Panc1 (cell line): ENCODE measurements at places on chromosomes 11 and 22.

DNA sequence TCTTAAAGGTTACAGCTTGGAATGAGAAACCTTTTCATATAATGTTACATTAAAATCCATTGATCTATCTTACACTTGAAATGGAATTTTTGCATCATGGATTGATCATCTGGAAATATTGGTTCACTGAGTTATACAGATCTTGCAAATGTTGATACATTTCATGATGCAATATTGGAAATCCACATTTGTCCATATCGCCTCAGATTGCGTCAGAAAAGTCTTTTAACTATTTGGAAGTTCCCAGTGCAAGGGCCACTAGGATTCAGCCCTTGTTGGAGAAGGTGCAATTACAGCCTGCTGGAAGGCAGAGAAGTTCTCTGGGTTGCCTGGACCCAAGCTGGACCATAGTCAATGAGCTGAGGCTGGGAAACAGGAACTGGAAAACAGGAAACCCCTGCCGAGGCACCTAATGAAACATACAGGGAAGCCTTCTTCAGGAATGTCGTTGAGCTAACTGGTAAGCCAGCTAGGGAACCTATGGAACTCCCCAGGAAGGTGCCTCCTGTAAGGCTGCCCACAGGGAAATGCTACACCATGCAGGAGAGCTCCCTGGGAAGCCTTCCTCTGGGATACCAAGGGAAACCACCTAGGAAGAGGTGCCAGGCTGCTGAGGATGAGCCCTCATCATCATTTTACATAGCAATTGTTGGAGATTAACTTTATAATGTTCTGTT lies 600.4 kb upstream of the CADM1 start:
- no peak for DNase-seq

GRCh38 chr11:128624269-128625175 lies 37.2 kb upstream of the ETS1 start:
- DNase-seq: no peak

GRCh38 chr11:64356498-64357411 lies 2.2 kb upstream of the RPS6KA4 start:
- DNase-seq: peak; percentile 62

GRCh38 chr11:12664385-12664784 lies 9.8 kb upstream of the TEAD1 start:
- DNase-seq: no peak

DNA sequence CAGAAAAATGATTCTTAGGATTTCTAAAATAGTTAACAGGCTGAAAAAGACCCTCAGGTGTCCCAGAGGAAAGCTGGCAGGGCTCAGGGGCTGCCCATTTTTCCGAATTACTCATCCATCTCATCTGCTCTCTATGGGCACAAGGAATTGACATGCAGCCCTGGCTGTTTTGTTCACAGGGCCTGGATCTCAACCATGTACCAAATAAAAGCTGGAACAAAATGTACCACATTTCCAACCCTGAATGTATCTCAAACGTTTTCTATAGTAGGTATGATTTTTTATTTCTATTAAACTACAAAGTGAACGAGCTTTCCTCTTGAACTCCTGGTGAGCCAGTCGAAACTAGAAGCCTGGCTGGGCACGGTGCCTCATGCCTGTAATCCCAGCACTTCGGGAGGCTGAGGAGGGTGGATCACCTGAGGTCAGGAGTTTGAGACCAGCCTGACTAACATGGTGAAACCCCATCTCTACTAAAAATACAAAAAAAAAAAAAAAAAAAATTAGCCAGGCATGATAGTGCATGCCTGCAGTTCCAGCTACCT lies 43.8 kb upstream of the RASD2 start:
- no peak for DNase-seq

- DNase-seq: peak; percentile 83
Observed at GRCh38 chr22:41288245-41288946, 2.4 kb upstream of the RANGAP1 start.

- no peak for DNase-seq
Observed at GRCh38 chr11:57386178-57386940, 4.1 kb downstream of the PRG2 start.

DNA sequence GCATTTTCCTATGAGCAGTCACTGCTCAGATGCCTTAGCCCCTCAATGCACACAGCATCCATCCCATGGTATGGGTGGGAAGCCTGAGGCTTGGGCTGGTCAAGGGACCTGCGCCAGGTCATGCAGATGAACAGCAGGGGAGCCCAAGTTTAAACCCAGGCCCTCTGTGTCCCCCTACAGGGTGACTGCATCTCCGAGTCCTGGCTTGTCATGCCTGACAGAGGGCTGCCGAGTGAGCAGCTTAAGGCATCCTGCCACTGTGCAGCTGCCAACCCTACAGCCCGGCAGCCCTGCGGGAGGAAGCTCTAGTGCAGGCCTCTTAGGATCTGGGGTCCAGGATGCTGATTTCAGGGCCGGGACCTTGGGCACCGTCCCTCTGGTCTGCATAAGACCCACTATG lies 10.0 kb downstream of the IL2RB start:
- no peak for DNase-seq

- DNase-seq: no peak
Observed at GRCh38 chr11:102734650-102735049, 9.9 kb upstream of the MMP8 start.

GRCh38 chr11:93939084-93939760 lies 81.9 kb upstream of the HEPHL1 start:
- DNase-seq: no peak

GRCh38 chr11:518463-519202 lies 11.6 kb upstream of the RNH1 start:
- DNase-seq: peak; percentile 87

- DNase-seq: no peak
Observed at GRCh38 chr11:80822308-80822707, 1381.5 kb upstream of the TENM4 start.

DNA sequence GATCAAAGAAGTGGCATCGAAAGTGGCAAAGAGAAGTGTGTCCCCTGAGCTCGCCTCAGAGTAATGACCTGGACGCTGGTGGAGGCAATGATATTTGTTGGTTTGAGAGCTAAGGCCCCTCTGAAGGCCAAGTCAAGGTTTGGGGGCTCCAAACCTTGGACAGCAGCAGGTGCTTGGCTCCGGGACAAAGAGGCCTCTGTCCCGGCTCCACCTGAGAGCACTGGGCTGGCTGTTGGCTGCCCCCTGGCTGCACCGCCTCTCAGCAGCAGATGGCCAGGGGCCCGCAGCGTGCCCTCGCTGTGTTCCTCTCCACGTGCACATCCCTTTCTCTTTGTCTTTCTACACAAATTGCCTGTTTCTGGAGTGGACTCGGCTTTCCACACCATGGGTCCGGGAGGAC lies 301.3 kb downstream of the NTM start:
- DNase-seq: no peak

GRCh38 chr11:24108609-24109008 lies 388.2 kb upstream of the LUZP2 start:
- no peak for DNase-seq

GRCh38 chr11:130798280-130798679 lies 118.0 kb downstream of the SNX19 start:
- DNase-seq: no peak

DNA sequence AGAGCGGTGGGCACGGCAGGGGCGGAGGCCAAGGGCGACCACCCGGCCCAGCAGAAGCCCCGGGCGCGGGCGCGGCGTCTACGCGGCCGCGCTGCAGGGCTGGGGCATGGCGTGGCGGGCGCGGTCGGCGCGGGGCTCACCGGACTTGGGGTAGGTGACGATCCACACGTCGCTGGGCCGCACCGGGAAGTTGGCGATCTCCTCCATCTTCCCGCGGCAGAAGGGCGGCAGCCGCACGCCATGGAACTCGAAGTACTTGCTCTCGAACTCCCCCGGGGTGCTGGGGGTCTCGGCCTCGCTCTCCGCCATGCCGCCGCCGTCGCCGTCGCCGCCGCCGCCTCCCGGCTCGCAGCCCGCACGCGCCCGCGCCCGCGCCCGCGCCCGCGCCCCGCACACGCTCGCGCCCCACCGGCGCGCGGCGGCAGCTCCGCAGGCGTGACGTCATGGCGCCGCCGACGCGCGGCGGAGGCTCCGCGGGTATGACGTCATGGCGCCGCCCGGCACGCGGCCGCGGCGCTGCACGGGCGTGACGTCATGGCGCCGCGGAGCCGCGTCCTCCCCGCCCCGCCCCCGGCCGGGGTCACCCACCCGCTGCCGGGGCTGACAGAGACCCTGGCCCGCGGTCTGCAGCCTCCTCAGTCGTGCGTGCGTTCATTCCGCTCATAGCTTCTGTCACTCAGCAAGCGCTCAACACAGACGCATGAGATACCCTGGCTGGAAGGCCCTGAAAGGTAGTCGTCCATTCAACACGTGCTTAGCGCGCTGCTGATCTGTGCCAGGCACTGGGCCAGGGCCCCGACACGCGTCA lies at the start of gene SULT4A1:
Gene SULT4A1 (minus strand): TSS at position 440 of the 808 bp plus-strand sequence. CDS start 131 bp downstream, at position 309.
- peak; percentile 30 for DNase-seq

- DNase-seq: no peak
Observed at GRCh38 chr11:858762-859339, 16.2 kb downstream of the TSPAN4 start.

- no peak for DNase-seq
Observed at GRCh38 chr22:42769574-42770447, 49.1 kb upstream of the A4GALT start.

DNA sequence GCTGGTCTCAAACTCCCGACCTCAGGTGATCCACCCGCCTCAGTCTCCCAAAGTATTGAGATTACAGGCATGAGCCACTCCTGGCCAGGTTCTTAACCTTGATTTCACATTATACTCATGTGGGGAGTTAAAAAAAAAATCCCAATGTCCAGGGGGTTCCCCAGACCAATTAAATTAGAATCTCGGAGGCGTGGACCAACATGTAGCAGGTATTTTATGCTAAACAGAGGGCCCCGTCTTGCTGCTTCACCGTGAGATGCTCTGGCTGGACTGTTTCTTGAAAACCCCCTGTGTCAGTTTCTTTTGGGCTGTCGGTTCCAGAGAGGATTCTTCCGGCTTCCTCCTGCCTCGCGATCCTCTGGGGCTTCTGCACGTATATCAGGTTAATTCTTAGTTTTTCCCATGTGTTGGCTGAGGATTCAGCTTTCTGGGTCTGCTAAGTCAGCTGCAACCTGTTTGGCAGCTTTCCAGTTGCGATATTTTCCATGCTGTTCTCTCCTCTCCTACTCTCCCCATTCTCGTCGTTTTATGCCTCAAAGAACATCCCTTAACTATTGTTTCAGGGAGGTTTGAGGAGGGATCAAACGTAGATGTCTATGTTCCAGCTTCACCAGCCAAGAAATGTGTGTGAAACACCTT lies 50.6 kb upstream of the ACCSL start:
- no peak for DNase-seq

GRCh38 chr11:44728491-44728910 lies 1.7 kb downstream of the TSPAN18 start:
- DNase-seq: no peak

GRCh38 chr11:26587073-26587472 lies 15.0 kb upstream of the MUC15 start:
- DNase-seq: no peak

GRCh38 chr11:123272565-123272964 lies 77.5 kb upstream of the CLMP start:
- DNase-seq: no peak

DNA sequence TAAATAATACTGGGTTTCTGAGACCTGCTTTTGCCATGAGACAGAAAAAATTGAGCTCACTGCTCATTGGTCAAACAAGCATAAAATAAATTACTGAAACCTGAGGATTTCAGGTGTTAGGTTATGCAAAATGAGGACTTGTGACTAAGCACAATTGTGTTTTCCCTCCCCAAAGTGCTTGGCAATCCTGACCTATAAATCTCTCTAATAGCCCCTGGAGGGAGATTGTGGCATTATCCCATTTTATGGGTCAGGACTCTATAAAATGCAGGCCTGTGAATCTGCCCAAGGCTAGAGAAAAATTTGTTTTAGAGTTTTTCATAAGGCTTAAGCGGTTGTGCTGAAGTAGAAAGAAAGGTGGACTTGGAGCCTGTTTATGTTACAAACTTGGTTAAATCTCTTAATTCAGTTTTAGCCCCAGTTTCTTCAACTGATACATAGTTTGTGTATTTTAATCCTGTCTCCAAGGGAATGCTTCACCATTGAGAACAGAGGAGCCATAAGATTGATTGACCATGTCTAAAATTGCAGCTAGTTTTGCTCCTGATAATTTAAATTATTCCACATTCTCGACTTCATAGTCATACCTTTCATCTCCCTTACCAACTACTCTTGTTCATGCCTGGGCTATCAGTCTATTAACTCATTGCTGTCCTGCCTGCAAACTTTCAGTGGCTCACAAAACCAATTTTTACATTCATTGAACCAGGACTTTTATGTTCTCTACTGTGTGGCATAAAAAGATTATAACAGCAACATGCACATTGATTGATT lies 63.6 kb upstream of the LRRC4C start:
- no peak for DNase-seq

- no peak for DNase-seq
Observed at GRCh38 chr11:29679996-29680395, 336.8 kb downstream of the KCNA4 start.

- no peak for DNase-seq
Observed at GRCh38 chr11:66076561-66076960, 6.5 kb downstream of the PACS1 start.

- no peak for DNase-seq
Observed at GRCh38 chr11:8382436-8383053, 118.9 kb upstream of the LMO1 start.

DNA sequence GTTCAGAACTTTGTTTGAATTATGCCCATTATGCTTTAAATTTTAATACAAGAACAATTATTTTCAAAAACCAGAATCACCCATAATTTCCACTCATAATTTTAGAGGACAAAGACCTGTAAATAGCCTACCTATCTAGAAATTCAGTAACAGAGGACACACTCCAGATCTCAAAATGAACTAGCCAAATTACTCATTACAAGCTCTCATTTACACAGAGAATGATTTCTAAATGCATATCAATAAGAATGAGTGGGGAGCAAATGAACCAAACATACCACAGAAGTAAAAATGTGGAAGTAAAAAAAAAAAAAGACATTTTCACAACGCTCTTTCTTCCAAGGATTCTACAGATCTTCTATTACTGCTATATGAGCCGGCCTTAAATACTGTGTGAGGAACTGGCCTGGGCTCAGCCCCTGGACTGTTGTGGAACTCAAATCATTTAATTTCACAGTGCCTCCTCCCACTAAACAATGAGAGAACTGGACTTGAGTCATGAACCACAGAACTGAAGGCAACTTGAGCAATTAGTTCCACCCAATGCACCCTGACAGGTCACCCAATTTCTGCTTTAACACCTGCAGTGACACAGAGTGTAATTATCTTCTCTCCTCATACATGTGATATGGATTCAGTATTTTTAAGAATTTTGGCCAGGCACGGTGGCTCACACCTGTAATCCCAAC lies 8.0 kb downstream of the MRTFA start:
- no peak for DNase-seq

DNA sequence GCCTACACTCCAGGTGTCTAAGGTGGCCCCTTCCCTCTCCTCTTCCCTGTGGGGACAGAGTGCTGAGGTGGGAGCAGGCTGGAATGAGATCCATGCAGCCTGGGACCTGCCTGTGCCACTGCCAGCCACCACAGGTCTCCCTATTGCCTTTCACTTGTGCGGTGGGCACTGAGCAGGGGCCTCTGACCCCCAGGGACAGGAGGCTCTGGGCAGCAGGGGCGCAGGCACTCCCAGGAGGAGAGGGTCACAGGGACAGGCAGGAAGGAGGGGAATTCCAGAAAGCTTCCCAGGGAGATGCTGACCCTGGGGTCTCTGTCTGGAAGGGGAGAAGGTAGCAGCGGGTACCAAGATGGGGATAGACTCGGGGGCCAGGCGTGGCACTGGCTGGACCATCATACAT lies 228.5 kb upstream of the B3GAT1 start:
- DNase-seq: no peak

GRCh38 chr11:101996111-101996510 lies 51.1 kb upstream of the CFAP300 start:
- DNase-seq: no peak
